ENCODE measurements at places on chromosomes 7 and 10.

GRCh38 chr10:74760086-74760979 is 66.1 kb upstream of the KAT6B start:
- DNase-seq: no peak

GRCh38 chr7:151012031-151012692 is 12.1 kb downstream of the ATG9B start:
- no peak for DNase-seq

- no peak for DNase-seq
Observed at GRCh38 chr10:118495499-118495898, 99.9 kb downstream of the PRLHR start.

GRCh38 chr7:41890631-41891274 is 187.9 kb upstream of the INHBA start:
- no peak for DNase-seq

GRCh38 chr7:27155816-27156507 is 513 bp downstream of the HOXA7 start:
- DNase-seq: peak; percentile 49

GRCh38 chr7:80142853-80143580 is 8.4 kb downstream of the GNAI1 start:
- DNase-seq: no peak

DNA sequence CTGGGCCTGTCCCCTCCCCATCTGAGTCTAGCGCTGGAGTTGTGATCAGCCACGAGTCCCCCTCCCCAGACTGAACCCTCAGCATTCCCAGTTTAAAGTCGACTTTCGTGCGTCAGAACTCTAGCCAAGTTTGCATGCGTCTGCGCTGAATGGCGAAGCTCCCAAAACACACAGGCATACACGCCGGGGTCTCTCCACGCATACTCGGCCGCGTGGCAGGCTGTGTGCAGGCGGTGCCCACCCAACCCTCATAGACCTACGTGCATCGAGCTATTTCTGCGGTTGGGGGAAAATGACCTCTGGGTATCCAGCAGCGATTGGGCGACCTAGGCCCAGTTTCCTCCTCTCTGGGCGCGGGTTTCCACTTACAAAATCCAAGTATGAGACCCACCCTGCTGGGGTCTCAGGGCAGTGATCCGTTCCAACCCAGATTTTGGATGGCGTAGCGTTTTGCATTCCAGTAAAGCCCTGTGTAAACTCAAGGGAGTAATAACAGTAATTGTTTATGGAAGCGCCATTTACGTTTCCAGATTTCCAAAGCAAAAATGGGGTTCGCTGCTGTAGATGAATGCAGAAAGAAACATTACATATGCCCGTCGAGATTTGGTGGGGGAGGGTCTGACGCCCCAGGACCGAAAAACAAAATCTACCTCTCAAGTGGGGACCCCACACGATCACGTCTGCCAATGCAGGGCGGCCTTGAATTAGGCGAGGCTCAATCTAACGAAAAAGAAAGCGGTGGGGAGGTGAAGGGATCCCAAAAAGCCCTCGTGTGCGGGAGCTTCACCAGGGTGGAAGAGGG is 2.0 kb upstream of the HMX3 start:
- DNase-seq: no peak

GRCh38 chr7:121369462-121369861 is 26.6 kb downstream of the FAM3C start:
- DNase-seq: peak; percentile 62

DNA sequence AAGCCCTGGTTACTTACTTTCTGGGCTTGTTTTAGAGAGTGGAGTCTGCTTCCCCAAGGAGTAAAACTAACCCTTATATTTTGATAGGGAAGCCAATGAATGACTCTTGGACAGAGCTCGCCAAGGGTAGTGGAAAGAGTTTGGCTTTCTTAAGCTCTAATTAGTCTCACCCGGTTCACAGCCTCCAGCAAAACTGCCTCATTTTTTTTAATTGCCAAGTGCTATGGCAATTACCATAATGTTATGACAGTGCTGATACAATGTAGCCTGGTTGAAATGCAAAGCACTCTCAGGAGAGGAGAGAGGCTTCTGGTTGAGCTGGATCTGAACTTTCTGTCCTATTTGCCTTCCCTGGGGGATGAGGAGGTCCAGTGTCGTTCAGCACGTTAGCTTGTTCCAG is 376.1 kb upstream of the CHRM2 start:
- no peak for DNase-seq

GRCh38 chr7:158572000-158572828 is 15.4 kb downstream of the PTPRN2 start:
- no peak for DNase-seq
